ENCODE measurements at places on chromosomes 4 and X.

DNA sequence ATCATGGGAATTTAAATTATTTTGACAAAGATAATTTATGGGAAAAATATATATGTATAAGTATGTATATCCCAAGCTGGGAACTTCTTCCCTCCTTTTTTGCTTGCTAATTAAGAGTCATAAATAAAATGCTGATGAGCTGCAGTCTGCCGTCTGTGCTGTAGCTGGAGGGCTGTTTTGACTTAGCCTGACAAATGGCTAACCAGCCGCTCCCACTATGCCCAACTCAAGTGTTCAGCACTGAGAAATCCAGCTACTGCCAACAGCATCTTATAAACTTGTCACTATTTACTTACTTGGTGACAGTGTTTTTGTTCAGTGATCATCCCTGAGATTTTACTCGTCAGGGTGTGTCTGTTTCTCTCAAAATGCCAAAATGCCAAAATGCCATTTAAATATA lies 171.2 kb upstream of the PGRMC2 start:
- DNase-seq: no peak

DNA sequence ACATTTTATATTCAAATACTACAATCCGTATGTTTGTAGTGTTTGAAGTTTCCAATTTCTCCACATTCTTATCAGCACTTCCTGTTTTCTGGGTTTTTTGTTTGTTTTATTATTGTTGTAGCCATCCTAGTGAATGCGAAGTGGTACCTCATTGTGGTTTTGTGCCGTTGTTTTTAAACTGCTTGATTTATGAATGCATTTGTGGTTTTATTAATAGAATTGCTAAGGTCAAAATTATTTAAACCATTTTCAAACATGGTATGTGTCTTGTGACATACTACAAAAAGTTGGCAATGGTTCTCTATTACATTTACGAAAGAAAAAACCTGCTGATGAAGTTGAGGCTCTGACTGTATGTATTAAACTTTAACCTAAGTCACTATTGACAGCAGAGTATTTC lies 780.0 kb upstream of the MAGEB2 start:
- no peak for DNase-seq

DNA sequence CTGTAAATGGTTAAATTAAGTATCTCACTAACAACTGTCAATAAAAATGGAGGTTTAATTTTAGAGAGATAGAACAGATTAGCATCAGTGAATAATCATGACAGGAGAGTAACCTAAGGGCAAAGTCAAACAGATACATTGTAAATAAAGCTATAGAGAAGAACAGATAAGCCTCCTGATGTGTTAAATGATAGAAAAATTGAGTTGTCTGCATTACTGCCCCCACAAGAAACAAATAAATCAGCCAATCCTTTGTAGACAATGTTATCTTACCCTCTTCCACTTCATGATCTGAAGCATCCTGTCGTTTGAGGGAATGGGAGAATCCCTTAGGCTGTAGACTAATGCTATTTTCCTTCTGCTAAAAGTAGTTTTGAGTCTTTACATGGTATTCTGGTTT lies 147.8 kb downstream of the PCDH18 start:
- no peak for DNase-seq

DNA sequence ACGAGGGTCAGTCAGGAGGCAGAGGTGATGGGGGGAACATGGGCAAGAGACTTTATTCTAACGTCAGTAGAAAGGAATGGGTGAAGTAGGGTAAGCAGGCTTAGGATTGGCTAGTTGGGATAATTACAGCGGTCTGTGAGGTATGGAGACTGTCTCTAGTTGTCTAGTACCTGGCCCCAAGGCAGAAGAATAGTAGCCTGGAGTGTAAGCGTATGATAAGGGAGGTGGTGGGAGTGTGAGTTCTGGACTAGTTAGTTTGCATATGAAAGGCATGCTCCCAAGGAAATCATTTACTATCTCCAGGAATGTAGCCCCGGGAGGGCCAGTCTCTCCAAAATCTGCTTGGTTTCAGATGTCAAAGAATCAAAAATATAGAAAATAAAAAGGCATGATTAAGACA lies 219.6 kb upstream of the ANXA3 start:
- no peak for DNase-seq

All from HCEC 1CT (cell line).